Hematopoietic multipotent progenitor cell treated with erythropoietin and hydrocortisone succinate and interleukin-3 and kit ligand, for 4 days (in vitro differentiated cells): ENCODE measurements at places on chromosomes 1 and 21.

- DNase-seq: no peak
Measured at GRCh38 chr1:93876244-93876643, 2.8 kb downstream of the DNTTIP2 start.

GRCh38 chr1:201183209-201183608, 7.4 kb upstream of the IGFN1 start:
- DNase-seq: no peak

DNA sequence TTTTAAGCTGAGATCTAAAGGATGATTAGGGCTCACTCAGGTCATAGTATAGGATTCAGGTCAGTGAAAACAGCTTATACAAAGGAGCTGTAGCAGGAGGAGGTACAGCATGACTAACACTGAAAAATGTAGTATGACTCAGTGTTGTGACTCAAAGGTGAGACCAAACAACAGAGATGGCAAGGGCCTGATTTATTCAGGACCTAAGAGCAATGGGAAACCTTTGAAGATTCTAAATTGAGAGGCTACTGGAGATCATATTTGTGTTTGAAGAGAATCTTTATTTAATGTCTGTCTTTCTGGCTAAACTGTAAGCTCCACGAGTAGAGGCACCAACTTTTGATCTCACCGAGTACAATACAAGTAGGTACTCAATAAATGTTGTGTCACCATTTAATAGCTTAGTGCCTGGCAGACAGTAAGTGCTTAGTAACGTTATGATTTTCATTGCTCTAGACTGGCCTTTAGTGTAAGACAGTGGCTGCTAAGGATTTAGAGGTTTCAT, 43.5 kb downstream of the PRKAA2 start:
- no peak for DNase-seq

- peak; percentile 36 for DNase-seq
Measured at GRCh38 chr1:80892539-80892938, 908.2 kb upstream of the ADGRL2 start.

- peak; percentile 54 for DNase-seq
Measured at GRCh38 chr21:45211661-45212060, 76.0 kb downstream of the POFUT2 start.

GRCh38 chr1:214396330-214396729, 115.4 kb downstream of the SMYD2 start:
- peak; percentile 10 for DNase-seq

DNA sequence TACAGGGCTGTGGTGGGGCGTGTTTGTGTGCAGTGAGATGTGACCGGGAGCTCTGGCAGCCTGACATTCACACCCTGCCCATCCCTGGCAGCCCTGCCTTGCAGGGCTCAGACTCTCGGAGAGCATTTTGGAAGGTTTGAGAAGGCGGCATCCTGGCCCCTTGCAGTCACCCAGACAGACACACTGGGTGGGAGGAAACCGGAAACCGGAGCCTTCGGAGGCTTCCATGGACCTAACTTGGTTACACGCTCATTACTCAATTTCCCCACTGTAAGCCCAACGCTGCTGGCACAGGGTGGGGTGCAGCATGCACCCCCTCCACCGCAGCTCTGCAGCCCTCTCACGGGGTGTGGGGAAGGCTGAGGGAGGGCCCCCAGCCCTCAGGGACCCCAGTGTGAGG, 22.2 kb upstream of the RSPO1 start:
- no peak for DNase-seq

DNA sequence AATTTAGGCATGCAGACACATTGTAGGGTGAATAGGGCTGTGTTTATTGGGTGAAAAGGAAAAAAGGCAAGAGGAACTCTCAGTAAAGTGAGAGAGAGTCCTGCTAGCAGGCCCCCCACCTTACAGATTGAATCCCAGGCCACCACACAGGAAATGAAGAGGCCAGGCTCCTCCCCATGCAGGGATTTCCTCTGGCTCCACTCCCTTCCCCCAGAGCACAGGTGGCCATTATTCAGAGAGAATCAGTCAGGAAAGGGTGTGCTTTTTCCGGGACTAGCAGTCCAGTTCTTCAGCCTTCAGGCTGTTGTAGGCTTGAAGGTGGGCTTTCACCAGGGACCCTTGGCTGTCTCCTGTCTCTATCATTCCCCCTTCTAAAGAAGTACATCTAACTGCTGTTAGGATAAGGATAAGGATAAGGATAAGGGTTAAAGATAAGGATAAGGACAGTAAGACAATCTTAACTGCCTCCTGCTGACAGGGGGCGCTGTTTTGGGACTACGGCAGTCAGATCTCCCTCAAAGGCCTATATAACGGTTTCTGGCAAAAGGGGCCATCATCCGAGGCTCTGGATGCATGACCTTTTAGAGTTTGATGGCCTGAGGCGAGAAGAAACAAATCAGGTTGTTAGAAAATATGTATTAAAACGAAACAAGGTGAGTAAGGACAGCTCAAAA, 26.3 kb downstream of the ZNF648 start:
- no peak for DNase-seq

DNA sequence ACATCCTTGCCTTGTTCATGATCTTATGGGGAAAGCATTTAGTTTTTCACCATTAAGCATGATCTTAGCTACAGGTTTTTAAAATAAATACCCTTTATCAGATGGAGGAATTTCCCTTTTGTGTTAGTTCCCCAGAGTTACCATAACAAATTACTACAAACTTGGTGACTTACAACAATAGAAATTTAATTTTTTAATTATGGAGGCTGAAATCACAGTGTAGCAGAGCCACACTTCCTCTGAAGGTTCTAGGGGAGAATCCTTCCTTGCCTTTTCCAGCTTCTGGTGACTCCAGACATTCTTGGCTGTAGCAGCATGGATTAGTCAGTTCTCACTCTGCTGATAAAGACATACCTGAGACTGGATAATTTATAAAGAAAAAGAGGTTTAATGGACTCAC, 18.5 kb downstream of the MIGA1 start:
- no peak for DNase-seq

DNA sequence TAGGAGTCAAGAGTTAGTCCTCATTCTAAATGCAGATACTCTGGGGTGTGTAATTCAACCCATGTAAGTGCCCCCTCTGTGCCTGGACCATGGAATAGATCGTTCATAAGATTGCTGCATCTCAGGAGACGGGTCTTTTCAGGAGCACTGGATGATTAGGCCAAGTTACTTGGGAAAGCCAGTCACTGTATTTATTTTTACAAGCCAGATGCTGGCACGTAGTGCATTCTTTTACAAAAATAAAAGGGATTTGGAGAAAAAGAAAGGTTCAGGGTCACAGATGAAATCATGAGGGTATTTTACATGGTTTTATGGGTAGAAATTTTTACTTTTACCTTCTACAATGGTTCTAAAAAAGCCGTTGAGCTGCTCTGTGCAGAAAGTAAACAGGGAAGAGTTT, 102.6 kb upstream of the UBE2U start:
- no peak for DNase-seq

DNA sequence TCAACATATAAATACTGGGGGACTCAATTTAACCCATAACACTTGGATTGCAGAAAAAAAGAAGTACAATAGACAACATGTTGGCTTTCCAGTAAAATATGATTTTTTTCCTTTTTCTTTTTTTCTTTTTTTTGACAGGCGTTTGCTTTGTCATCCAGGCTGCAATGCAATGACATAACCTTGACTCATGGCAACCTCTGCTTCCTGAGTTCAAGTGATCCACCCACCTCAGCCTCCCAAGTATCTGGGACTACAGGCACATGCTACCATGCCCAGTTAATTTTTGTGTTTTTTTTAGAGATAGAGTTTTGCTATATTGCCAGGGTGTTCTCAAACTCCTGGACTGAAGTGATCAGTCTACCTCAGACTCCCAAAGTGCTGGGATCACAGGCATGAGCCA, 1512.0 kb upstream of the PRMT6 start:
- no peak for DNase-seq

DNA sequence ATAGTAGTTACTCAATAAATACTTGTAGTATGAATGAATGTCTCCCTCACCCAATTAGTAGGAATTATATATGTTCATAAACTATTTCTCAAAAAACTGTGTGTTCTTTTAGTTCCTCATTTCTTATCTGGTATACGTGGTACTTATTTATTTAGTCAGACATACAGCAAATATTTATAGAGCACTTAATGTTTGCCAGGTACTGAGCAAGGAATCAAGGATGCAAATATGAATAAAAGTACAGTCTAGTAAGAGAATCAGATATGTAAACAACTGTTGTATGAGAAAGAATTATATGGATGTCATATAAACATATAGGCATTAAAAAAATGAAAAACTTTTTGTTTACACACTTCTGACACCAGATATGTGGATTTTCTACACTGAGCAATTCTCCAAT, 58.5 kb downstream of the ATF6 start:
- DNase-seq: no peak

GRCh38 chr1:237012788-237013383, 8.6 kb upstream of the MT1HL1 start:
- DNase-seq: no peak

- no peak for DNase-seq
Measured at GRCh38 chr1:15639262-15639661, 22.0 kb downstream of the DDI2 start.

GRCh38 chr1:212754680-212755079, 36.9 kb downstream of the NSL1 start:
- DNase-seq: peak; percentile 53

GRCh38 chr1:6389971-6390370, 3.6 kb downstream of the ACOT7 start:
- no peak for DNase-seq

DNA sequence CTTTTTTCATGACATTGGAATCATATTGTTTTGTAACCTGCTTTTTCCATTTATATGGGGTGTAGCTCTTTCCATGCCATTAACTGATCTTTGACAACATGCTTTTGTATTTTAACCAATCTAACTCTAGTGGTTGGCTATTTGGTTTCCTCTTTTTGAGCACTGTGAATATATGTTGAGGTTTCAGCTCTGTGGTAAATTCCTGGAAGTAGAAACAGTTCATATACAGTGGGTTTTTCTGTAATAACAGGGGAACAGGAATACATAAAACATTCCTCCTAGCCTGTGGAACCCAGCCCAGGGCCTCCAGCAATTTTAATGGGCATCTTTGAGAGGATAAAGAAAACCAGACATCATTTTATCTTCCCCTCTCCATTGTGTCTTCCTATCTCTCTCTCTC, 17.4 kb downstream of the AZIN2 start:
- DNase-seq: peak; percentile 85

DNA sequence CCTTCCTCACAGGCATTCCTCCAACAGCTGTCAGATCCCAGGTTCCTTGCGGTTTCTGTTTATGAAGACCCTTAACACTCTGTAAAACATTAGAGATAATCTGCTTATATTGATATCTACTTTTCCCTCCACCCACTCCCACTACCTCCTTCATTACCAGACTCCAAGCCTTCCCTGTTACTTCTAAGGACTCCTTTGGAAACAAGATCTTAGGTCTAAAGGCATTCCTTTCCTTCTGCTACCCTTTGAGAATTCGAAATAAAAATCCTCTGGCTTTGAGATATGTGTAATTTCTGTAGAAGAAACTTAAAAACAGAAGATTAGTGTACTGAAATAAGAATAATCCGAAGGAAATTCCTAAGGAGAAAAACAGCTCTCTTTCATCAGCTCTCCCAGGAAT, 23.7 kb upstream of the LYPLAL1 start:
- no peak for DNase-seq

GRCh38 chr1:154910851-154911250, 25.7 kb downstream of the PMVK start:
- DNase-seq: no peak
